ENCODE measurements at places on chromosomes 4 and X.

GRCh38 chrX:29478336-29479069 is 736.9 kb upstream of the MAGEB2 start:
- DNase-seq: no peak

GRCh38 chr4:165199722-165200121 is 7.6 kb upstream of the KLHL2 start:
- DNase-seq: no peak

- DNase-seq: peak; percentile 2
Measured at GRCh38 chrX:43349363-43349762, 306.7 kb upstream of the MAOA start.

- DNase-seq: no peak
Measured at GRCh38 chrX:29397506-29397905, 810.3 kb downstream of the IL1RAPL1 start.

DNA sequence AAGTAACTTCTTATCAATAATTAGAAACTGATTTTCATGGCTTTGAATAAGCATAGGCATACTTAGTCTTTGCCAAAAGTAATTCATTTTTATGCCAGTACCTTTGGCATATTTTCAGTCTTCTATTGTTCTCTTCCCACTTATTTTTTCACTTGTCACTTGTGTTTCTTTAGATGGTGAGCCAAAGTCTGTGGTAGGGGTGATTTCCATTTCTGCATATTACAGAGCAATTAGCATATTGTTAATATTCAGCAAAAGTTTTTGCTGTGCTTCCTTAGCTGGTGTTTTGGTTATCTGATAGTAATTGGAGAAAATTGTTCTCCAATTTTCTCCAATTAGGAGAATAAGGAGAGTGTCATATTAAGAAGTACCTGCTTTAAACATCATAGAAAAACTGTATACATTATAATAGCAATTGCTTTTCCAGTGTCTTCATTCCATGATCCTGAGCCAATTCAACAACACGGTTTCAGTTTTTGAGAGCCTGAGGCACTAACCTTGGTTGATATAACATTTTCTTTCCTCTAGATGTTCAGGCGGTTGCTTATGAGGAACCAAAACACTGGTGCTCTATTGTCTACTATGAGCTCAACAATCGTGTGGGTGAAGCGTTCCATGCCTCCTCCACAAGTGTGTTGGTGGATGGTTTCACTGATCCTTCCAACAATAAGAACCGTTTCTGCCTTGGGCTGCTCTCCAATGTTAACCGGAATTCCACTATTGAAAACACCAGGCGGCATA is 64.7 kb downstream of the SMAD1 start:
- DNase-seq: no peak

DNA sequence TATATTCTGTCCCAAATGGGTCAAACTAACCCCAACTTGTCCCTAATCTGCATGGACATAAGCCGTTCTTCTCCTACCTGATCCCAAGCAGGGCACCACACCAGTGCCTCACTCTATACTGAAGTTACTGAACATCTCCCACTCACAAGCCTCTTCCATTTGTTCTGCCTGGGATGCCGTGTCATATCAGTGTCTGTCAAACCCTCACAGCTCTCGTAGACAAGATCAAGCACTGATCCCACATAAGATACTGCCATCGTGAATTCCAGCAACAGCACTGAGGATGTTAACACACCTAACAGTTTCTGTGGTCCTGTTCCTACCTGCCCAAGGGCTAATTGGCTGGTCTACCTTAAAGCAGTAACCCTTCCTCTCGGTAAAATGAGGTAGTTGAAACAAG is 162.1 kb downstream of the APBB2 start:
- DNase-seq: no peak

DNA sequence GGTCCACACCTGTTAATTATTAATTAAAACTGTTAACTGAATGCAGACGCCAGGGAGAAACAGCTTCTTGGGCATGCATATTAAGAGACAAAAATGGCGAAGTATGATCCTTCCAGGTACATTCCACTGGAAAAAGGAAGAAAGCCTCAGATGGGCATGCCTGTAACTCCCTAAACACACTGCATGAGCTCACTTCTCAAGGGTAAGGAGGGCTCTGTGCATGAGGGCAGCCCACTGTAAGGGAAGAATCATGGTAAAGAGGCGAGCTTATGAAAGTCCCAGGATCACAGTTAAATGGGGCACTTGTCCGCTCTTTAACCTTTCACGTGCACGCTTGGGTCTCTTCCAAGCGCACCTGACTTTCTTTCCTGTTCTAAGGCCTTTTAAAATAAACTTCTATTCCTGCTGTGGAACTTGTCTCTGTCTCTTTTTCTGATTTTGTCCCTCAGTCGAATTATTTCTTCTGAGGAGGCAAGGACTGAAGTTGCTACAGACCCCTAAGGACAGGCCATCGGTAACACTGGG is 321.7 kb downstream of the PPP1R2C start:
- no peak for DNase-seq

DNA sequence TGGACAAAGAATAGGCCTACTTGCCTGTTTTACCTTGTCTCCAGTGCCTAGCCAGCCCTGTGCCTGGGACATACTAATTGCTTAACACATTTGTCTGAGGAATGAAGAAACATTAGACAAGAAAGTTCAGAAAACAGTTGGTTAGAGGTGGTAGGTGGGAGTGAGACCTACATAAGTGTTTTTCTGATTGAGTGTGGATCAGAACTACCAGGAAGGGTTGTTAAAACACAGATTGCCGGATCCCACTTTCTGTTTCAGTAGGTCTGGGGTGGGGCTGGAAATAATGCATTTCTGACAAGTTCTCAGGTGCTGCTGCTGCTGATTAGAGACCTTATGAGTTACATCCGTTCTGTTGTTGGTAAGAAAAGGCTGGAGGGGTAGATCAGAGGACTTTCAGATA is 5.7 kb upstream of the JADE1 start:
- DNase-seq: no peak

DNA sequence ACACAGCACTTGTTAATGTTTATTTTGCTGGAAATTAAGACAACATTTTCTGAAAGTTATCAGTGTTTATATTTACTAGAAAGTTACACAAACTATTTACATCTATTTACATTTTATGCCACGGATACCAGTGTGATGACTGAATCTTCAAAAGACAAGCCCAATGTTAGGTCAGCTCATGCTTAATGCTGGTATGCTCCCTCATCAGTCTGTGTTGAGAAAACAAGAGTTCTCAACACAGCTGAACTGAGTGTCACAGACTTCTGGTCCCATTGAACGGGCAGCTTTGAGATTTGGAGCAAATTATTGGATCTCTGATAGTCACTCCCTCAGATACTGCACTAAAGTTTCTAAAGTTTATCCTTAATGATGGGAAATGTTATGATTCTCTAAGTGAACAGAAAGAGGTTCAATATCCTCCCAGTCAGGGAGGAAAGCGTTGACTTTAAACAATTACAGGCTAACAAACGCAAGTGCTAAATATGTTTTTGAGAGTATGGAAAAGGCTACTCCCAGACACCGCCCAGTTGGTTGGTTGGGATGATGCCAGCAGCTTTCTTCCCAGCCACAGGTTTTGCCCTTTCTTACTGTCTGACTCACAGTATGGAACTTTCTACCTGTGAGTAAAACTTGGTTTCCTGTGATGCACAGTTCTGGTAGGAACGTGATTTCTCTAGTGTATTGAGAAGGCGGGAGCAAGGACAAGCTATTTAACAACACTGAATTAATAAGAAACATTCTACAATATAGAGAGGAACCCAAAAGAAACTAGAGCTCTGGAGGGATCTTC is 1293.6 kb upstream of the TENM3 start:
- DNase-seq: no peak

DNA sequence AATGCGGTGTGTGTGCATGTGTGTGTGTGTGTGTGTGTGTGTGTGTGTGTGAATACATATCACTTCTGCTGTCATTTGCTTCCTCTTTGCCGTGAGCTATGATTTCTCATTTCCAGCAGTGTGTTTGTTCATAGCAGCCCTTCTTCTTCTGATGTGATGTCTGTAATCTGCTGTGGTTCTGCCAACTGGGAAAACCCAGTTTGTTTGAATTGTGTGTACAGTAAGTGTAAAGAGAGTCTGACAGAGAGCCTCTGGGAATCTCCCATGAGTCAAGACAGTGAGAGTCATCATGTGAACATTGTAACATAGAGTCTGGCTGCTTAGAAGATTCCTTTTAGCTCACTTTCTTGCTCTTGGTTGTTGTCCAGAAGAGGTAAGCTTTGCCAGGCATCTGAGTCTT is 8.4 kb upstream of the NWD2 start:
- no peak for DNase-seq

- no peak for DNase-seq
Measured at GRCh38 chr4:164381859-164382258, 372.1 kb upstream of the SMIM31 start.

GRCh38 chr4:126591583-126591982 is 1041.2 kb upstream of the INTU start:
- DNase-seq: no peak

- DNase-seq: no peak
Measured at GRCh38 chrX:120512627-120513026, 43.5 kb upstream of the LAMP2 start.

GRCh38 chr4:118974758-118975157 is 86.1 kb downstream of the SYNPO2 start:
- DNase-seq: no peak

DNA sequence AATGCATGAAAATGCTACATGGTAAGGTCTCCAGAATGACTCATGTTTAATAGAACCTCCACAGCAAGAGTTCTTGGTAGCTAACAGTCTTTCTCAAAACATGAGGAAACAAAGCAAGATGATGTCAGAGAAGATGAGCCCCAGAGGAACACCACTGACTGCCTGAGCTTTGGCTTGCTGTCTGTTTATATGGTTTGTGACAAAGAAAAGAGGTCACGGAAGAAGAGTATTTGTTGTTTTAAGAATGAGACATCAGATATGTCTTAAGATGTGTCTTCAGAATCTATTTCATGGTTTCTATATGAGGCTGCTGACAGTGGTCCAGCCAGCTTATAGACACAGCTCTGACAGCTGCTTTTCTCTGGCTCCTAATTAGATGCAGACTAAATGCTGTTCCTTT is 18.8 kb upstream of the AREG start:
- DNase-seq: no peak

DNA sequence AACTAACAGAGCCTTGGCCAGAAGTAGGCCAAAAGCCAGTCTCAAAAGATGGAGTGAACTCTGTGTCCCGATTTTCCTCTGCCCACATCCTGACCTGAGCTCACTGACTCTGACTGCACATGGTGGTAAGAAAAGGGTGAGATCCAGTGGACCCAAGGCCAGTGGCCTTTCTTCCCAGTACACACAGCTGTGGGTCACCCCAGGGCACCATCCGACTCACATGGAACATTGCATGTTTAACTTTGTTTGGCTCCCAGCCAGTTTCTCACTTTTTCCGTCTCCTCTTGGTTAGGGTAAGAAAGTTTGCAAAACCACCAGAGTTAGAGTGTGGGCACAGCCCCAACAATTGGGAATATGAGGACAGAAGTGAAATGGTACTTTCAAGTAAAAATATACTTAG is 69.8 kb downstream of the GAB1 start:
- peak; percentile 59 for DNase-seq

- no peak for DNase-seq
Measured at GRCh38 chr4:5459236-5459635, 249.1 kb downstream of the EVC2 start.

DNA sequence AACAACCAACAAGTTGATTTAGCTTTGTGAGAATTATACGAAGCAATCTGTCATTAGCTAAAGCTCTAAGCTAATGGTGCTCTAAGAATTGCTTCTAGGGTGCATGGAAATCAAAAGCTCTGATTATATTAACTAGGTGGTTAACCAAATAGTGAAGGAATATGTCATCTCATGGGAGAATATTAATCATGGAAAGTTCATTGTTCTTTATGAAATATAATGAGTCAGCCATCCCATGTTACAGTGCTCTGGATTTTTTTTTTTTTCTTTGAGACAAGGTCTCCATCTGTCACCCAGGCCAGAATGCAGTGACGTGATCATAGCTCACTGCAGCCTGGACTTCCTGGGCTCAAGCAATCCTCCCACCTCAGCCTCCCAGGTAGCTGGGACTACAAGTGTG is 10.5 kb downstream of the DCAF8L2 start:
- no peak for DNase-seq

DNA sequence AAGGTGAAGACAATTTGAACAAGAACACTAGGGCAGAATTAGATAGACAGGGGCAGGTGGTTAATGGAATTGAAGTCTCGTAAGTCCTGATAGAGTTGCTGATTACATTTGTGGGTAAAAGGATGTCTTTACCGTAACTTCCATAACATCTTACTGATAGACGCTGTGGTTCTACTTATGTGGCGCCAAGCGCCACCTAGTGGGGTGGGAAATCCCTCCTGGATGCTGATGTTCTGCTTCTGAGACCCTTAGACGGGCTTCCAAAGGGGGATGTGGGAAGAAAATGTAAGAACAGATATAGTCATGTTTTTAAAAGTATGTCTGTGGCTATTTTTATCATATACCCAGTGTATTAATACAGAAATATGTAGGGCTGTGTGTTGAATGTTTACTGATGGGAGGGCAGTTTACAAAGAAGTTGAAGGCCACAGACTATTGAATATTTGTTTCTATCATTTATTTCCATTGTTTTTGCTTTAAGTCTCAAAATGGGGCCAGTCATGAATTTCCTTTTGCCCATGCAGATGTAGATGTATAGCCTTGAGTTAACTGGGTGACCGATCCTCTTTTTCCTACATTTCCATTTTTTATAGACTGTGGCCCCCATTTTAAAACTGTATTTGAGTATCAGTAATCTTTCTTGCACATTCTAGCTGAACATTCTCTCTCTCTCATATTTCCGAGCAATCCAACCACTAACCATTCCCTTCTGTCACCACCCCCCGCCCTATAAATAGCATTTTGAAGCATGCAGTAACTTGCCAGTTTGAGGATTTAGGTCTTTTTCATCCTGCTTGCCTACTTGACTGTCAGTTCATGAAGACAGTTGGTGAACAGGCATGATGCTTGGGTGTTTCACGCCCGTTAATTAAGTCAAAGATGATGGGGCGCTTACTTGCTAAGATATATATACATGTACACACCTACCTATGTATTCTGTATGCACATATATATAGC is 12.1 kb upstream of the TLR8 start:
- DNase-seq: peak; percentile 4

- no peak for DNase-seq
Measured at GRCh38 chr4:87916626-87917025, 58.9 kb upstream of the SPP1 start.

- no peak for DNase-seq
Measured at GRCh38 chrX:8139716-8140115, 31.4 kb downstream of the VCX2 start.

DNA sequence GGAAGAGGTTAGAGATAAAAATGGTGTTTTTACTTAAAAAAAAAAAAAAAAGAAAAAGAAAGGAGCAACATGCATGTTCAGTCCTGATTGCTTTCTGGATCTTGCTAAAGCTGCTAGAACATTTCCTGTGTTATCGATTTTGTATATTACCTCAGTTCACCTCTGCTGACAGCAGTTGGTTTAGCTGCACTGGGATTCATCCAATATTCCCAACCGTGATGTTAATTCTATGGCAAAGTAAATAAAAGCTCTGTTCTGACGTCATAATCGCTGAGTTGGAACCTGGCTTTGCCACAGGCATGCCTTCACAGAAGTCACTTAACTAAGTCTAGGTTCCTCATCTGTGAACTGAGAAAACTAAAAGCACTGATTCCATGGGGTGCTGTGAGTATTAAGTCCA is 90.7 kb upstream of the SORBS2 start:
- no peak for DNase-seq

Measured in hematopoietic multipotent progenitor cell treated with erythropoietin and hydrocortisone succinate and interleukin-3 and kit ligand, for 17 days (in vitro differentiated cells).